Brain pericyte (primary cell): ENCODE measurements at places on chromosomes 3 and 15.

- no peak for DNase-seq
These were observed 7.0 kb upstream of the CD276 start for GRCh38 chr15:73677146-73677607.

DNA sequence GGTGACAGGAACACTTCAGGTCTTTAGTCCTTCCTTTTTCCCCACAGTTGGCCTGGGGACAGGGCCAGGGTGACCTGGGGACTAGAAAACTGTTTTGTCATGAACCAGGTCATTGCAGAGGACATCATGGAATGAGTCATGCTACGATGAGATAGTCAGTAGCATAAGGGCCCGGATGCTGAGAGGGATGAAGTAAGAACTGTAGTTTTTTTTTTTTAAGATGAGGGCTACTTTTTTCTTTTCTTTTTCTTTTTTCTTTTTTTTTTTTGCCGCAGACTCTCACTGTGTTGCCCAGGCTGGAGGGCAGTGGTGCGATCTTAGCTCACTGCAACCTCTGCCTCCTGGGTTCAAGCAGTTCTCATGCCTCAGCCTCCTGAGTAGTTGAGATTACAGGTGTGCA lies 8.0 kb downstream of the MAP2K5 start:
- no peak for DNase-seq

DNA sequence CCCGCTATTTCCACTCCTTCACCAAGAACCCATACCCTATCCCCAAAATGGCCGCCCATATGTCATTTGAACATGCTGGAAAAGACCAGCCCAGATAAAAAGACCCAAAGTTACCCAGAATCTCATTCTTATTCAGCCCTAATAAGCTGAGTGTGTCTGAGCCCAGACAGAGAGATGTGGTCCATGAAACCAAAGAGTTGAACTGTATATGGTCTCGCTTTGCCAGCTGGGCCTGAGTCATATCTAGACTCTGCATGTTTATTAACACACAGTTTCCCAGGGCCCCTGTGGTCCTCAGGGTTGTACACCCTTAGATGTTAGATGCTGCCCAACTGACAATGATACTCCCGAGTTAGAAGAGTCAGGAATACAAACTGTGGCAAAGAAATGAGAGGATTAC lies 201.9 kb upstream of the STRIT1 start:
- DNase-seq: no peak

DNA sequence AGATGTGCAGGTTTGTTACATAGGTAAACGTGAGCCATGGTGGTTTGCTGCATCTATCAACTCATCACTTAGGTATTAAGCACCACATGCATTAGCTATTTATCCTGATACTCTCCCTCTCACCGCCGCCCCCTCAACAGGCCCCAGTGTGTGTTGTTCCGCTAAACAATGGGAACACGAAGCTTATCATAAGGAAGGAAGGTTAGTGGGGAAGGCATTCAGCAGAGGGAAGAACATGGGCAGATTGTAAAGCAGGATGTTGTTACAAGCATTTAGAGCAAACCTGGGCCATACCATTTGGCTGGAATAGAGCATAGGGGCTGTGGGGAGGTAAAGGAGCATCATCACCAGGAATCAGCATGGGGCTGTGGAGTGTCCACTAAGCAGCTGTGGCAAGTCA lies 111.8 kb downstream of the SSR3 start:
- DNase-seq: no peak

DNA sequence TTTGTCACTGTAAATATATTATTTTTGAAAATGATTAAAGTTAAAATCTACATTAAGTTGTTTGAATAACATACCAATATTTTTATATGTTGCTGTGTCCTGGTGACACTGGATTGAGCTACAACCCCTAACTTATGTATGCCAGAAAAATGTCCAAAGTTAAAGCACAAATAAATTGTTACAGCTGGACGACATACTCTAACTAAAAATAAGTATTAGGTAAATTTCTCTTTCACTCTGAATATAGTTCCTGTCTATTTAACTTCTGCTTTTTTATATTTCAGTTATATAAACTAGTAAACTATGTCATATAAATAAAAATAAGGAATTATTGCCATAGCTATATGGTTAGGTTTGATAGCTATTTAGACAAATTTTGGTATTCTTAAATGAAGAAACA lies 118.5 kb upstream of the SAMMSON start:
- no peak for DNase-seq

- no peak for DNase-seq
These were observed 244.5 kb upstream of the STT3B start for GRCh38 chr3:31288224-31288623.

GRCh38 chr3:64247991-64248646 lies 22.9 kb upstream of the PRICKLE2 start:
- DNase-seq: no peak

DNA sequence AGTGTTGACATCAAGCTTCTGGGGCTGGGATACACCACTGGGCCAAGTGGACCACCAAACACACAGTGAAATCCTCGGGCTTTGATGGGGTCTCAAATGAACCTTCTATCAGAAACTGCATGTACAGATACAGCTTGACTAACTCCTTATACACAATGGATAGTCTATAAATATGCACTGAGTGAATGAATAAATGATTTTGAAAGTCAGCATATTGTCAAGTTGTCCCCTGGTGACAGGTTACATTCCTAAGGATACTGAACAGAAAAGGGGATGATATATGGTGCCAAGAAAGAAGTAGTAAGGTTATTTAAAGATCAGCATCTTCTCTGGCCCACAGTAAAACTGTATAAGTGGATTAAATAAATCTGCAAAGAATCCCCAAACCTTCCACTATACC lies 159.4 kb upstream of the SLC2A2 start:
- no peak for DNase-seq

- DNase-seq: no peak
These were observed 73.3 kb downstream of the FNDC3B start for GRCh38 chr3:172112734-172113120.

- no peak for DNase-seq
These were observed 337.8 kb upstream of the CBLB start for GRCh38 chr3:106206613-106207012.
